Fibroblast of lung (primary cell): ENCODE measurements at places on chromosomes 13 and 19.

GRCh38 chr13:37412241-37412921 lies 186.2 kb downstream of the POSTN start:
- DNase-seq, result peak; percentile 33

DNA sequence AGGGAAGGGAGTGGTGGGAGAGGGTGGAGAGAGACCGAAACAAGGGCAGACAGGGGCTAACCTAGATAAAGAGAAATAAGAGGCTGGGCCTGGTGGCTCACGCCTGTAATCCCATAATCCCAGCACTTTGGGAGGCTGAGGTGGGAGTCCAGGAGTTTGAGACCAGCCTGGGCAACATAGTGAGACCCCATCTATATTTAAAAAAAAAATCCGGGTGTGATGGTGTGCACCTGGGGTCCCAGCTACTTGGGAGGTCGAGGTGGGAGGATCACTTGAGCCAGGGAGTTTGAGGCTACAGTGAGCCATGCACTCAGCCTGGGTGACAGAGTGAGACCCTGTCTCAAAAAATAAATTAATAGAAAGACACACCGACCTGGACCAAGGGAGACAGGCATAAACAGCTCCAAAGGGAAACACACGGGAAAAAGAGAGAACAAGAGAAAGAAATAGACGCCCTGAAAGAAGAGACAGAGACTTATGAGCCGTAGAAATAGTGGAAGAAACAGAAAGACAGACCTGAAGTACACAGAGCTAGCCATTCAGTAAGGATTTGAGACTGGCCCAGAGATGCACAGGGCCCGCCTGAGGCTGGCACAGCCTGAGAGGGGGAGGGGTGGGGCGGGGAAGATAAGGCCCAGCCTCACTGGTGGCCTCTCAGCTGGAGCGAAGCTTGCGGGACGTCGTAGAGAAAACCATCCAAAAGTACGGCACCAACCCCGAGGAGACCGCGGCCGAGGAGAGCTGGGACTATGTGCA lies 2.2 kb downstream of the CD37 start:
- no peak for DNase-seq

- DNase-seq, result peak; percentile 10
Observed at GRCh38 chr13:48624858-48625257, 28.9 kb upstream of the CYSLTR2 start.

DNA sequence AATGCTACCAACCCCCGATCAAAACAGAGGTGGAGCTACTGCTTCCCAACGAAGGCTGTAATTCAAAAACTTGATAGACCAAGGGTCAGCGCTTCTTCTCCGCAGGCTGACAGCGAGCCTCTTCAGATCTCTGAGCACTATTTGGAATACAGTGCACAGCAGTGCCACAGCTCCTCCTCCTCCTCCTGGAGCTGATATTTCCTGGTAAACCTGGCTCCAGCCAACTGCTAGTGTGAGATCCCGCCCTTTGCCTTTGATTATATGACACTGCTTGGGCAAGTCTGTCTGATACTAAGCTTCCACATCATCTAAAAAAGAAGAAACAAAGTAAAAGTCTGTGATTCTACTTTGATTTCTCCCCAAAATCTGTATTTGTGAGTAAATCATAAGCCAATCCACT lies 710.5 kb downstream of the DACH1 start:
- no peak for DNase-seq

DNA sequence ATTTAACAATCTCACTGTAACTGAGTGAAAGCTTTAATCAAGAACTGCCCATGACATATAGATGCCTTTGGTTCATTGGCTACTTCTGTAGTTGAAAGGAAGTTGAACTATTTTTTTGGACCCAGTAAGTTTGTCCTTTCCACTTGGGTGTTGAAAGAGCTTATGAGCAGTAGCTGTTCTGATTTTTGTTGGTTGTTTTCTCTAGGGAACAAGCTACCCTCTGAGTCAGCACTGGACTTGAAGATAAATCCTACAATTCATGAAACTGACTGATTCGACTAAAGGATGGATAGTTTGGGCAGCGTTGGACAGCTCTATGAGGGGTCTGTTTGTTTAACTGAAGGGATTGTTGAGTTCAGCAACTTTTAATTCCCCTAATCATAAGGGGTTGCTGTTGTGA lies 101.0 kb downstream of the PAN3 start:
- peak; percentile 46 for DNase-seq

DNA sequence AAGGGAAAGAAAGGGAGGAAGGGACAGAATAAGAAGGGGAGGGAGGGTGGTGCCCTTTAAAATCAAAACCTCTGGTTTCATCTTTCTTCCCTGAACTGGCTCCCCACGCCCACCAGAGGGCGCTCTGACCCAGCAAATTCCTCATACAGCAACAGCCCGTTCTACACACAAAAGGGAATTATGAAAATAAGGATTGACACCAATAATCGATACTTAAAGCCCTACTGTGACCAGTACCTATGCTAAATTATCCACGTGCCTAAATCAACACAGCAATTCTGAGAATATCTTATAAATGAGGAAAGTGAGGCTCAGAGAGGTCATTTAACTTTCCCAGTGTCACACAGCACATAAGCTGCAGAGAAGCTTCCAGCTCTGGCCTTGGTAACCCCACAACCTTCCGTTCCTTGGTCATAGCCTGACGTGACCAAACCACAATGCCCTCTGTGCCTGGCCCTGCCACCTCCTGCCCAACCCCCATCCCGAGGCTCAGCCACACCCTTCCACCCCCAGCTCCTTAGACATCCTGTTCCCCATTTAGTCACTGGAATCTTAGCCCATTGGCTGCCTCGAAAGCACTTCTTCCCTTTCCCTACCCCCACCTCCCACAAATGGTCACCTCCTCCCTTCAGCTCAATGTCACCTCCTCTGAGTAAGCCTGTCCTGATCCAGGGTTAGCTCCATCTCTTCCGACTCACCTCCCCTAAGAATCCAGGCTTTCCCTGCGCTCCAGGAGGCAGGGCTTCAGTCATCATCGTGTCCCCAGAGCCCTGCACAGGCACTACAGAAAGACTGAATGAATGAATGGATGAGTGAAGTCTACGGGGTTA lies 34.2 kb upstream of the PNMA8B start:
- DNase-seq, result peak; percentile 34

DNA sequence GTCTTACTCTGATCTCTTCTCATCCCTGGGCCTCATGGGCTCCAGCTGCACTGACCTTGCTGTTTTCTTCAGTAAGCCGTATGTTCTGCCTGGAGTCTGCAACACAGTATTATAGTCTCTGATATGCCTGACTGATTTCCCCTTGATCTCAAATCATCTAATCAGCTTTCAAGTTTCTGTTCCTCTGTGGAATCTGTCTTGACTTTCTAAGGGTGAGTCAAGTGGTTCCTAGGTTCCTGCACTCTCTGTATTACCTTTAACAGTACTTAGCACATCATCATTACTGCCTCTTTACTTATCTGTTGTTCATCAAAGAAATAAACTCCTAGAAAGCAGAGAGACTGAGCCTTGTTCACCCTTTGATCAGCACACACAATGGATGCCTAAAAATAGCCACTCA lies 350.7 kb downstream of the LMO7 start:
- DNase-seq, result no peak

DNA sequence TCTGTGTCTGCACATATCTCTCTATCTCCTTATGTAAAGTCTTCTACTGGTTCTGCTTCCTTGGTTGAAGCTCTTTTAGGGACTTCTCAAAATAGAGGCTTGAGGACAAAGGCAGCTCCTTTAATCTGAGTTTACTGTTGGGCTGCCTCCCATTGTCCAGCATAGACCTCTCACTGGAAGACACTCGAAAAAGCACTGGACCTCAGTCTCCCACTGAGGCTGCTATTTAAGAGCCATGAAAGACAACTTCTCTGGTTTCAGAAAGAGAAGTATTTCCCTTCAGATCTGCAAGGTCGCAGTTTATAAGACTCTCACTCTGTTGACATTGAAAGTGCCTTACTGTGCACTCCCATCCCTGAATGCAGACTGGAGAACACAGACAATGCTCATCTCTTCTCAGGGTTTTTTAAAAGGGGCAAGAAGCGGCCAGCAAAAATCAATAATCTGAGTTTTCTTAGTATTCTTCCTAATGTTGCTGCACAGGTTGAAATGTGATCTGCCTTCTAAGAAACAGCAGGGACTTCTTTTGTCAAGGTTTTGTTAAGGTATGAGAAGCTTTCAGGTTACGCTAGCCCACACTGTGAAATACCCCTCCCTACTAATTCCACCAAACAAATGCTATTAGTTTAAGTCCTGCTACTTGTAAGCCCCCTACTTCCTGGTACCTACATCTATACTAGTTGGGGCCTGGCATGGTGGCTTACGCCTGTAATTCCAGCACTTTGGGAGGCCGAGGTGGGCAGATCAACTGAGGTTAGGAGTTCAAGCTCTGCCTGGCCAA lies 450.0 kb upstream of the SLC10A2 start:
- DNase-seq, result no peak

DNA sequence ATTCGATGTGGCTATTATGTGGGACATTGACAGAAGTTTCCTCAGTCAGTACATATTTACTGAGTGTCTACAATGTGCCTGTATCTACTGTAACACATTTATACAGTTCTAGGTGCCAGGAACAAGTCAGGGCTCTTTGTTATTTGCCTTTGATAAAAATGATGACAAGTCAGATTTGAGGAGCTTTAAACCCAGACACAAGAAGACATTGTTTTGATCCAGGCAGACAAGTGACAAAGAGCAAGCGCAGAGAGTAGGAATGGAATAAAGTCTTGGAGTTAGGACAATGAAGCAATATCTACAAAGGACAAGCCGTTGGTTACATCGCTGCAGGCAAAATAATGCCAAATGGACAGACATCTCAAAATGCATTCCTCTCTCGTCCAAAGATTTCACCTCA lies 70.1 kb downstream of the ITGBL1 start:
- DNase-seq, result no peak

DNA sequence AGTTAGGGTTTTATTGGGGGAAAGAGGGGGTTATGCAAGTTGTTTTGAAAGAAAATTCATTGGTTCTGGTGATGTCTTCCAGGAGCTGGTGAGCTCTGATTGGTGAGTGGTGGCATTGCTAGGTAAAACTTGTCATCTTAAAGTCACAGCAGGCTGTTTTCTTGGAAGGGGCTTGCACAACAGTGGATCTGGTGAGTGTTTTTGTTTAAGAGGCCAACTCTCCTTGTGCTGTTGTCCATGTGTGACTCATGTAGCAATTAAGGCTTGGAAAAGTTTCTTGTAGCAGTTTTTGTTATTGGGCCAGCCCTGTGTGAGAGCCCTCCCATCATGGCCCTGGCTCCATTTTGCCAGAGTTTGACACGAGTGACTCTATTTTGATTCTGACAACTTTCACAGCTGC lies 109.4 kb downstream of the RFC3 start:
- peak; percentile 78 for DNase-seq

DNA sequence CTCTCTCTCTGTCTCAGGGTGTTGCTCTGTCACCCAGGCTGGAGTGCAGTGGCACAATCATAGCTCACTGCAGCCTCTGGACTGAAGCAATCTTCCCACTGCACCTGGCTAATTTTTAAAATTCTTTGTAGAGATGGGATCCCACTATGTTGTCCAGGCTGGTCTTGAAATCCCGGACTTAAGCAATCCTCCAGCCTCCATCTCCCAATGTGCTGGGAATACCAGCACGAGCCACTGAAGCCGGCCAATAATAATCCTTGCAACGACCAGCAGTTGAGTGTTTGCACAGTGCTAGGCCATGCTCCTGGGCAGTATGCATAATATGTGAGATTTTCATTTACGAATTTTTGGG lies 640 bp upstream of the EPOR start:
- DNase-seq, result no peak

GRCh38 chr19:11130824-11131455 lies 24.6 kb downstream of the SPC24 start:
- DNase-seq, result peak; percentile 79

DNA sequence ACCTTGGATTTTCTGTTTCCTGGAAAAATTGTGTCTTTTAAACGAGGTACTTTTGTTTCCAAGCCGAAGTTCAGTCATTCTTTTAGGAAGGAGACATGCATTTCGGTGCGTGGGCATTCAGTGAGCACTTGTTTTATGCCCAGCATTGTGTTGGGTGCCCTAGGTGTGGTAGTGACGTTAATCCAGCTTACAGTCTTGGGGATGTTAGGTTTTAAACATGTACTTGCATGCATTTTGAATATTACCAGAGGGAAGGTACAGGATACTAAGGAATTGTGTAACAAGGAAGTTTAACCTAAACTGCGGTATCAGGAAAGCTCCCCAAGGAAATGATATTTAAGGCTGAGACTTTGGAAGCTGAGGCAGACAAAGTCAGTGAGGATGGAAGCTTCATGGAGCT lies 66.3 kb downstream of the ARHGAP35 start:
- DNase-seq, result no peak

DNA sequence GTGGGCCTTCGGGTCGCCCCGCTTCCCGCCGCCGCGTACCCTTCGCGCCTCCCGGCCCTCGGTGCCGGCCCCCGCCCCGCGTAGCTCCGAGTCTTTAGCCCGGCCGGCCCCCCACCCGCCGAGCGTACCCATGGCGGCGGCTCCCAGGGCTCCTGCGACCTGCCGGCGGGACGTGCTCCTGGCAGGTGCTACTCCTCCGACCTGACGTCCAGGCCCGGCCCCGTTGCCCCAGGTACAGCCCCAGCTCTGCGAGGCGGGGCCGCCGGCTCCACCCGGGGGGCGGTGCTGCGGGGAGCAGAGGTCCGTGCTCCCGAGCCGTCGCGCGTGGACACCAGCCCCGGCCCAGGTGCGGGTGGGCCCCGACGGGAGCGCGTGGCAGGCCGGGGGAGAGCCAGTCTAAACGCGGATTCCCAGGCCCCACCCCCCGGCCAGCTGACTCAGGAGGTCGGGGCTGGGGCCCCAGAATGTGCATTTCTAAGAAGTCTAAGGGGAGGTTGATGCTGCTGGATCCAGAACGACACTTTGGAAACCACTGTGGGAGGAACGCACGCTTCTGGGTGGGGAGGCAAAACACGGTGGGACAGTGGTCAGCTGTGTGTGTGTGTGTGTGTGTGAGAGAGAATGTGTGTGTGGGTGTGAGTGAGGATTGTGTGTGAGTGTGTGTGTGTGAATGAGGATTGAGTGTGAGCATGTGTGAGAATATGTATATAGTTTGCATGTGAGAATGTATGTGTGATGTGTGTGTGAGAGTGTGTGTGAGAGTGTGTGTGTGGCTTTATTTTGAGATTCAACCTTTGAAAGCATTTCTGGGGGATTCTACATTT lies at the start of gene SLC15A1:
SLC15A1 (minus strand) TSS at position 206 of the 824 bp plus-strand sequence; CDS start at position 132, 74 bp downstream.
- no peak for DNase-seq

DNA sequence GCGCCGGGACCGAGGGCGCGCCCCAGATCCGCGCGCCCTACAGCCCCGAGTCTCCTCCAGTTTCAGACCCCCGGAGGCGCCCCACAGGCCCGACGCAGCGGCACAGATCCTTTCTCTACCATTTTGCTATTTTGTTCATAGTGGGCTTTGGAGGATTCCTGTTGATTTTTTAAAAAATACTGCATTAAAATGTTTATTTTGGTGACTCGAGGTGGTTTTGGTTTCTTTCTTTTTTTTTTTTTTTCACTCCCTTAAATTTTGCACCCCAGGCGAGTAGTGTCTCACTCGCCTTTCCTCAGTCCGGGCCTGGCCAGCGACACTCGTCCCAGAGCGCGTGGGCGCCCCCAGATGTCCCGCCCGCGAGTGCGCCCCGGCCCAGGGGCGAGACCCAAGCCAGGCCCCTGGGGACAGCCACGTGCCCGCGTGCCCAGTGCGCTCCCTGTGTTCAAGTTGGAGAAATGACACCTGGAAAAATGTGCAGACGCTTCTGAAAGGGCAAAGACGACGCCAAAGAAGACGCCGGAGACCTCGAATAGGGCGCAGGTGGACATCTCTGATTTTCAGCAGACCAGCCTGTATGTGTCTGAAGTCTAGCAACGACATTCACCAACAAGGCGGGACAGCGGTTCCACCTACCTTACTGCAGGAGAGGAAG lies 471 bp upstream of the INSR start:
- DNase-seq, result peak; percentile 34

GRCh38 chr19:57903618-57904184 lies 12.7 kb downstream of the ZNF417 start:
- no peak for DNase-seq

GRCh38 chr13:47656651-47657050 lies 344.4 kb downstream of the SUCLA2 start:
- no peak for DNase-seq
